ENCODE measurements at places on chromosomes 2 and 18.
A peak's percentile ranks its signal among the peaks of the same experiment; 100 is the strongest.

- DNase-seq, result no peak
Measured at GRCh38 chr2:36172824-36173223, 182.8 kb upstream of the CRIM1 start.

DNA sequence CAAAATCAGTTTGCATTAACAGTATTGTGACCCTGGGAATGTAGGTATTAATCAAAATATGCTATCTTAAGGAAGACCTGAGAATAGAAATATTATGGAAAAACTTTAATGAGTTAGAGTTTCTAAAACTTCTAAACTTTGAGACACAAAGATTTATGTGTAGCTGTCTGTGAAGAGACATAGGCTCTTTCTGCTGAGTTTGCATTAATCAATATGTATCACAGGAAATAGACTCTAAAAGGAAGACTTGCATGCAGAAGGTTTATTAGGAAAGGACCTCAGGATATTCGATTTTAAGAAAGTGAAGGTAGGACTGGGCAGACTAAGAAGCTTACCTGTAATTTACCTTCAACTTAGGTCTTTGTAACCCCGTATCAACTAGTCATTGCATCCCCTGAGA lies 494.8 kb upstream of the NRXN1 start:
- DNase-seq, result no peak

DNA sequence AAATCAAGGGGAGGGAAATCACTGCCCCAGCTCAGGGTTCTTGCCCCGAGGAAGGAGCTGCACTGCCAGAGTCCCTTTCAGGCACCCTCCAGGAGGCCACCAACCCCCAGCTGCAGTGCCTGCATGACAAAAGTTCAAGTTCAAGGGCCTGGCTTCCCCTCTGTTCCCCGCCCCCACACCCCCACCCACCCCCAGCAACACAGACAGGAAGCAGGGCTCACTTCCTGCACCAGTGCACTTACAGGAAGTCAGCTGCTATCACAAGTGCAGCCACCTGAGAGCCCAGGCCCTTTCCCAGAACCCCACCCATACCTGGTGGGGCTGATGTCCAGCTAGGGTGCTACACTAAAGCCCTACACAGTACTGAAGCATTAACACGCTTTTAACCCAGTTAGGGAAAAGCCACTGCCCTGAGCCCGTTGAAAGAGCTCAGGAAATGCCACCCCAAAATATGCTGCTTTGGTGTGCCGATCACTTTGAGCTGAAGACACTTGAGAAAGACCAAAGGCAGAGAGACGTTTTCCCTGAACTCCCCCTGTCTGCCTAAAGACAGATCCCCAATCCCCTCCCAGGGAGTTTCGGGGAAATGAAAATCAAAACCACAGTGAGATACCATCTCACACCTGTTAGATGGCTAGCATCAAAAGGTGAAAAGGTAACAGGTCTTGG lies 109.9 kb upstream of the CAB39 start:
- DNase-seq, result no peak

GRCh38 chr18:61159246-61159645 lies 174.0 kb upstream of the CDH20 start:
- no peak for DNase-seq

GRCh38 chr2:95010718-95011117 lies 14.8 kb upstream of the MAL start:
- no peak for DNase-seq

- no peak for DNase-seq
Measured at GRCh38 chr2:177478907-177479306, 86.3 kb downstream of the AGPS start.

- DNase-seq, result no peak
Measured at GRCh38 chr18:79936641-79937040, 14.8 kb downstream of the SLC66A2 start.

- DNase-seq, result peak; percentile 38
Measured at GRCh38 chr2:79041032-79041448, 15.5 kb downstream of the REG3G start.

GRCh38 chr2:85183479-85183878 lies 50.3 kb downstream of the TCF7L1 start:
- no peak for DNase-seq

DNA sequence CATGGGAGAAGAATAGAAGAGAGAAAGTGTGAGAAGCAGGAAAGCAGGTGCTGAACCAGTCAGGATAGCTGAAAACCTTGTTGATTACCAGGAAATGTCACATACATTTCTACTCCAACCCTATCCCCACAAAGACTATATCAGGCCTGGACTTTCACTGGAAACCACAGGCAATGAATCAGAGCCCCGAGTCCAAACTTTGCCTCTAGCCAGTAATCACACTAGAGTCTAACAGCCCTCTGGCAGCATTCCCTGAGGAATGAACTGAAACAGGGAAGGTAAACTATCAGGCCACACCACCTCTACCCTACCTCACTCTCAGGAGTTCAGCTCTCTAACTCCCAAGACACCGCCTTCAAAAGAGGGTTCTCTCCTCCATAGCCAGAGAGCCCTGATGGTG lies 18.7 kb upstream of the IHH start:
- DNase-seq, result no peak

GRCh38 chr2:25368660-25369059 lies 26.9 kb upstream of the DNMT3A start:
- DNase-seq, result no peak

DNA sequence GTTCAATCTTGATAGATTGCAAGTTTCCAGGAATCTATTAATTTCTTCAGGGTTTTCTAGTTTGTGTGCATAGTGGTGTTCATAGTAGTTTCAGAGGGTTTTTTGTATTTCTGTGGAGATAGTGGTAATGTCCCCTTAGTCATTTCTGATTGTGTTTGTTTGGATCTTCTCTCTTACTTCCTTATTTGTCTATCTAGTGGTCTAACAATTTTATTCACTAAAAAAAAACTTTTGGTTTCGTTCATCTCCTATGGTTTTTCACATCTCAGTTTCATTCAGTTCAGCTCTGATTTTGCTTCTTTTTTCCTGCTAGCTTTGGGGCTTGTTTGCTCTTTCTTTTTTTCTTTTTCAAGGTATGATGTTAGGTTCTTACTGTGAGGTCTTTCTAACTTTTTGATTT lies 94.5 kb downstream of the SNTG2 start:
- DNase-seq, result no peak

GRCh38 chr2:128684523-128684922 lies 365.9 kb upstream of the HS6ST1 start:
- no peak for DNase-seq

- DNase-seq, result no peak
Measured at GRCh38 chr18:13730481-13730880, 4.0 kb downstream of the RNMT start.
